Prostate gland (tissue), 2 donors: ENCODE measurements at places on chromosomes 1 and 21.

DNA sequence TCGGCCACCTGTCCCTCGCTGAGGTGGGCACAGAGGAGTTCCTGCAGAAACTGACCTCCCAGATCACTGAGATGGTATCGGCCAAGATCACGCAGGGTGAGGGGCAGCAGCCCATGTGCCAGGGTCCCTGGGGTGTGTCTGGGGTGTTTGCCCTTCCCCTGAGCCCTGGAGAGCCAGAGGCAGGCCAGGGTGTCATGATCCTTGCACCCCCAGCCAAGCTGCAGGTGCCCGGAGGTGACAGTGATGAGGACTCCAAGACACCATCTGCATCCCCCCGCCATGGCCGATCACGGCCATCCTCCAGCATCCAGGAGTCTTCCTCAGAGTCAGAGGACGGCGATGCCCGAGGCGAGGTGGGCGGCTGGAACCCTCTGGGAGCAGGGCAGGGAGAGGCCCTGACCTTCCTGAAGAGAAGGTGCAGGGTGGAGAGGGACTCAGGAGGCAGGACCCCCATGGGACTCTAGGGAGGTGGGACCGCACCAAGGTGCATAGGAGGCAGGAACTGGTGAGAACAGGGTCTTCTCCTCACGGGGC lies 69.5 kb downstream of the TRIM11 start:
- no peak for DNase-seq

DNA sequence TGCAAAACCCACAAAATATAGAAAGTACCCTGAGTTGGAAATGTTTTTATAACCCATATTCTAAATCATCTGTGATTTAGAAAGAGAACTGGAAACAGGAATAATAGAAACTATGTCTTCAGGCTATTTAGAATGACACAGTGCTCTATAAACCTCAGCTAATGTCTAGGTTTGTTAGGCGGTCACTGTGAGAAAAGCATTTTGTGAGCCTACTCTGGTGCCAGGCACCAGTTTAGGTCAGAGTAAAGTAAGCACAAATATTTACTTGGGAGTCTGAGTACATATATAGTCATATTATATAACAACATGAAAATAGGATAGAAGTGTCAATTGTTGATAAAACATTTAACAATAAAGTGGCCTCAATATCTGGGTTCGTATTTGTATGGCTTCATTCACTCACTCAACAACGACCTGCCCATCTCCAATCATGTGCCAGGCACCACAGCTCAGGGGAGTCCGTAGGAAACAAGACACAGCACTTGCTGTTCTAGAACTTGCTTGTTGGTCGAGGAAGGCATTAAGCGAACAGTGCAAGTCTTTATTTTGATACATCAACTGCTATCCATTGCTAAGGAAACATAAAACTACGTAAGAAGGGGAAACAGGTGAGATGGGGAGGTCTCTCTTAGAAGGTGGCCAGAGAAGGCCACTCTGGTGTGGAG lies 37.2 kb downstream of the GNB1 start:
- DNase-seq: no peak

GRCh38 chr1:230781594-230781993 lies 34.4 kb downstream of the CAPN9 start:
- DNase-seq: no peak

DNA sequence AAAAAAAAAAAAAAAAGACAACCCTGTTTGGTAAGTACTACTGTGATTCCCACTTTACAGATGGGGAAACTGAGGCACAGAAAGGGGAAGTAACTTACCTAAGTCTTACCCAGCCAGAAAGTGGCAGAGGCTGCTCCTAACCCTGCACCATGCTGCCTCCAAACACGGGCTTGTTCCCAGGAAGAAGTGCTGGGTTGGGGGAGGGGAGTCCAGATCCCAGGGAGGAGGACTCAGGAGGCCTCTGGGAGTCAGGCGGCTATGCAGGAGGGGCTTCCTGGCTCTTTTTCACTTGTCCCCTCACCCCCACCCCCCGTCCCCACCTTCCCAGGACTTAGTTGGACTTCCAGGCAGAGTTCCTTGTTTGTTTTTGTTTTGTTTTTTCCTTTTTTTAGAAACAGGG lies 23.9 kb downstream of the PIK3CD start:
- no peak for DNase-seq

DNA sequence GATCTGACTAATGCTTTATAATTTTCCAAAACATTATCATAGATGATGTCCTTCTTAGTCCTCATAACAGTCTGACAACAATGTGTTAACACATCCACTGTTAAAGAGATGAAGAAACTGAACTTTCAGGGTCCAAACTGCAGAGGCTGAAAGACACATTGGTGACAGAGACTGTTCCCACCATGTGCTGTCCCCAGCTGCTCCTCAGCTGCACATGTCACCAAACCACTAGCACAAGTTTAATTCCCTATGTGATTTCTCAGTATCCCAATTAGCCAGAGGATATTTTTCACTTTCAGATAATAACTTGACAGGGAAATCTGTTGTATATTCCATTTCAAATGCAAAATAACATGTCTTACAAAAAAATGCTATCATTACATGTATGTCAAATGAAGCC lies 24.6 kb downstream of the LAMC2 start:
- no peak for DNase-seq

DNA sequence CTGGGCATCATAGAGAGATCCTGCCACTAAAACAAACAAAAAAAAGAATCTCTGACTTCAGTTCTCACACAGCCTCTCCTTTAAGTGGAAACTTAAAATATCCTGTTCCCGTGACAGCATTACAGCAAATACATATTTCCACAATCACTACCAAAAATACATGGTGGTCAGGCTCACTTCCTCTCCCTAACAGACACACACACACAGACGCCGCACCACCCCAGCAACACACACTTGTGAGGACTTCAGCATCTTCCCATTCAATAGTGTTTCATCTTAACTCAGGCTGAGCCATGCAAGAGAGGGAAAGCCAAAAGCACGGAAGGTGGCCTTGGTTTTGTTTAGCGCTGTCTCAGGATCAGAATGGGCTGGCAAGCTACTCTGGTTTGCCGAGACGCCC lies 21.9 kb downstream of the KIAA1614 start:
- DNase-seq: no peak
